GM04503 (cell line): ENCODE measurements at places on chromosomes 16 and 17.

DNA sequence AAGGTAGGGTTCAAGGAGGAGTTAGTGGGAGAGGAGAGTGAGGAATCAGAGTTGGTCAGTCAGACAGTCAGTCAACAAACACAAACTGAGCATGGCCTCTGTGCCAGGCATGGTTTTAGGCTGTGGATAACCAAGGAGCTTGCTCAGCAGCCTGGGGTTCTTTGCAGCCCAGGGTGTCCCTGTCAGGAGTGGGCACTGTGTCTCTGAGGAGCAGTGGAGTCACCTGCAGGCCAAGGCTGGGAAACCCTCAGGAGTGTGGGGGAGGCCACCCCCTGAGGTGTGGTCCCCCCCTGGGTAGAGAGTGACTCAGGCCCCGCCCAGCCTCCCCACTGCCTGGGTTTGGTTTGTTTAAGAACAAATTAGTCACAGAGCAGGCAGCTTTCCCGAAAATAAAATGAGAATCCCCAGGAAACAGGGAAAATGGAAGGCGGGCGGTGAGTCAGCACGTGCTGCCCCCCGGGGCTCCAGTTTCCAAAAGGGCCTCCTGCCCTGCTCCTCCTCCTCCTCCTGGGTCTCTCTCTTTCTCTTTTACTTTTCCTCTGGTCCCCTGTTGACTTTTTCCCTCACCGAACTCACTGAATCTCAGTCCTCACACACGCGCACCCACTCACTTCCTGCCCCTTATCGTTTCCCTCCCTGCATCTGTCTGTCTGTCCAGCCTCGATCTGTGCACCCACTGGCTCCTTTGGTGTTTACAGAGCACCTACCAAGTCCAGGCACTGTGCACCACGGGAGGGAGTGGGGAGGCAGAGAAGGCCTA, 44.3 kb downstream of the SOCS3 start:
- DNase-seq: peak; percentile 70

- DNase-seq: peak; percentile 71
These were observed 24.5 kb upstream of the OSGIN1 start for GRCh38 chr16:83928341-83929055.

DNA sequence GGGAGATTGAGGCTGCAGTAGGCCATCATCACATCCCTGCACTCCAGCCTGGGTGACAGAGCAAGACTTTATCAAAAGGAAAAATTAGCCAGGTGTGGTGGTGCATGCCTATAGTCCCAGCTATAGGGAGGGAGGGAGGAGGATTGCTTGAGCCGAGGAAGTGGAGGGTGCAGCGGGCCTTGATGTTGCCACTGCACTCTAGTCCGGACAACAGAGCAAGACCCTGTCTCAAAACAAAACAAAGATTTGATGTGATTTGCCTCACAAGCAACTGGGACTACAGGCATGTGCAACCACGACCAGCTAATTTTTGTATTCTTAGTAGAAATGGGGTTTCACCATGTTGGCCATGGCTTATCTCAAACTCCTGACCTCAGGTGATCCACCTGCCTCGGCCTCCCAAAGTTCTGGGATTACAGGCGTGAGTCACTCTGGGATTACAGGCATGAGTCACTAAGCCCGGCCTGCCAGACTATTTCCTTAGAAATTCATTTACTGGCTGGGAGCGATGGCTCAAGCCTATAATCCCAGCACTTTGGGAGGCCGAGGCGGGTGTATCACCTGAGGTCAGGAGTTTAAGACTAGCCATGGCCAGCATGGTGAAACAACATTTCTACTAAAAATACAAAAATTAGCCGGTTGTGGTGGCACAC, 11.5 kb downstream of the UBE2G1 start:
- no peak for DNase-seq

DNA sequence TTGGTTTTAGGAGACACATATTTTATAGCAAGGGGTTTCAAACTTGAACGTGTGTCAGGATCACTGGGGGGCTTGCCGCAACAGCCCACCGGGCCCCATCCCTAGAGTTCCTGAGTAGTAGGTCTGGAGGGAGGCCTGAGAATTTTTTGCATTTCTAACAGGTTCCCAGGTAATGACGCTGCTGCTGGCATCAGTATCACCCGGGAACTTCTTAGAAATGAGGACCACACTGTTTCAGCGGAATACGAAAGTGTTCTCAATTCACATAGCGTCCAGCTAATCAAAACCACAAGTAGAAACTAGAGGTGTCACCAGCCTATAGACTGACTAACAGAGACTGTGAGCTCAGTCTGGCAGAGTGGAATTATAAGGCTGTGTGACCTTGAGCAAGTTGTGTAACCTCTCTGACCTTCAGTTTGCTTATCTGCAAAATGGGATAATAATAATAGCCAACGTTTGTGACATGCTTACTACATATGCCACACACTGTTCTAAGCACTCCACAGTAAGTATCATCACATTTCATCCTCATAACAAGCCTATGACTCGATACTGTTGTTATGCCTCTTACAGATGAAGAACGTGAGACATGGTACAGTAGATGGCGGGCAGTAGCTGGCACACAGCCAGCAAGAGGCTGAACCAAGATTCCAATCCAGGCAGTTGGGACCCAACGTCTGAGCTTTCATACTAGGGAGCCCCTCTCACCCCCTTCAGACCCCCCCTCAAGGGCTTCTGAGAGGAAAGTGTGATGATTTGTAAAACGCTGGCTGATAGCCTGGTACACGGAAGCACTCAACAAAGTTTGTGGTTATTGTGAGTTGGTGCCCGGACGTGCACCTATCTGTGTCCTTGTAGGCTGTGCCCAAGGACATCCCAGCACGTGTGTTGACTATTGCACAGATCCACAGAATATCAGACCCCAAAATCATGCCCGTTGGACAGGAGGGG, 4.6 kb upstream of the ICAM2 start:
- no peak for DNase-seq

DNA sequence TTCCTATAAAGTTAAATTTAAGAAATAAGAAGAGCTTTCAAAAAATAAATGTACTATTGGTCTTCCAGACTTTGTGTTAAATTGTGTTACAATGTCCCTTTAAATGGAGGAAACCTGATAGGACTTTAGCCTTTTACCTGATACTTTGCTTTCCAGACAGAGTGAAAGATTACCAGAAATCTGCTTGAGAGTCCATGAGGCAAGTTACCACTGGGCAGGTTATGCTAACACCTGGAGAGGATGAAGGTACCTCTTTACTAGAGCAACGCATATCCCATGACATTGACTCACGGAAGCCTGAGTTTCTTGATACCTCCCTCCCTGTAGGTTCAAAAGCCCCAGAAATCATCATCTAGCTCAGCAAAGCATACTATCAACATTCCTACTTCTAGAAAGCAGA, 143.9 kb upstream of the C17orf78 start:
- DNase-seq: no peak

DNA sequence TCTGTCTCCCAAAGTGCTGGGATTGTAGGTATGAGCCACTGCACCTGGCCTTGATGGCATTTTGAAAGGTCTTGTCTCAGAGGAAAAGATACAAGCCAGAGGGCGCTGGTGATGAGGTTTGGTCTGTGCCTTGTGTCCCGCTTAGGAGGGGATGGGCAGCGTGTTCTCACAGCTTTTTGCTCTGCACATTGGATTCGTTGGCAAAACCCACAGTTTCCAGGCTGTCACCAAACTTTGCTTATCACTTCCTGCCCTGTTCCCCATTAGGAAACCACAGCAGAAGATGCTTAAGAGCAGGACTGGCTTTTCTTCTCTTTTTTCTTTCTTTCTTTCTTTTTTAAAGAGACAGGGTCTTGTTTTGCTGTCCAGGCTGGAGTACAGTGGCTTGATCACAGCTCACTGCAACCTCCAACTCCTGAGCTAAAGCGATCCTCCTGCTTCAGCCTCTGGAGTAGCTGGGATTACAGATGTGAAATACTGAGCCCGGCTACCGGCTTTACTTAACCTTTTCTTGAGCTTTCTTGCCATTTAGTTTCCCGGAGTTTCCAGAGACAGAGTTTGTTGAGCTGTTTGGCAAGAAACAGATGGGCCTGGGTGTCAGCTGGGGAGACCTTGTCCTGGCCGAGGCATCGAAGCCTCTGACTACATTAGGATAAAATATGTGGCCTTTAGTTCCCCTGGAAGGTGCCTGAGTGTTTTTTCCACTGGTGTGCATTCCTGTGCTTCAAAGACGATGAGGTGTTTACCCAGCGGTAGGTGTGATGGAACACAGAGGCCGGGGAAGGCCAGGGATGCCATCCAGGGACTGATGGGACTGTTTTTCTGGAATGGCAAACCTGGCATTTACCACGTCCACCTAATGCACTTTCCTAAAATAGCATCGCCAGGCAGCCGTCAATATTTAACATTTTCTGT, 112.9 kb downstream of the ABCC1 start:
- DNase-seq: no peak

- no peak for DNase-seq
These were observed 4.3 kb downstream of the RHBDF1 start for GRCh38 chr16:67884-68789.

GRCh38 chr16:67514382-67514828, 14.2 kb upstream of the RIPOR1 start:
- peak; percentile 42 for DNase-seq

DNA sequence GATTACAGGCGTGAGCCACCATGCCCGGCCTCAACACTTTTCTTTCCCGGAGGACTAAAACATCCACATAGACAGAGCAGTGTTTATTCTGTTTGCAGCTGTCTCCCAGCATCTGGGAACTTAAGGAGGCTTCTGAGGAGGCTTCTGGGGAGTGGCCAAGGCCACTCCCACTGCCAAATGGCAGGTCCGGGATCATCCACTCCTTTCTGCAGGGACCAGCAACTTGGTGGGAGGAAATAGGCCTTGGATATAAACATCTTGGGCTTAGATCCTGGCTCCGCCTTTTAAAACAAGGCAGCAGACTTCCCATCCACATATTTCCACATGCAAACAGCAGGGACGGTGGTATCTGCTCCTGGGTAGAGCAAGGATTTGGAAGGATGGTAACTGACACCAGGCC, 14.1 kb upstream of the SPATA32 start:
- no peak for DNase-seq

GRCh38 chr16:58661199-58661830, 23.3 kb downstream of the SLC38A7 start:
- peak; percentile 62 for DNase-seq
